ENCODE measurements at places on chromosomes 5 and 9.

DNA sequence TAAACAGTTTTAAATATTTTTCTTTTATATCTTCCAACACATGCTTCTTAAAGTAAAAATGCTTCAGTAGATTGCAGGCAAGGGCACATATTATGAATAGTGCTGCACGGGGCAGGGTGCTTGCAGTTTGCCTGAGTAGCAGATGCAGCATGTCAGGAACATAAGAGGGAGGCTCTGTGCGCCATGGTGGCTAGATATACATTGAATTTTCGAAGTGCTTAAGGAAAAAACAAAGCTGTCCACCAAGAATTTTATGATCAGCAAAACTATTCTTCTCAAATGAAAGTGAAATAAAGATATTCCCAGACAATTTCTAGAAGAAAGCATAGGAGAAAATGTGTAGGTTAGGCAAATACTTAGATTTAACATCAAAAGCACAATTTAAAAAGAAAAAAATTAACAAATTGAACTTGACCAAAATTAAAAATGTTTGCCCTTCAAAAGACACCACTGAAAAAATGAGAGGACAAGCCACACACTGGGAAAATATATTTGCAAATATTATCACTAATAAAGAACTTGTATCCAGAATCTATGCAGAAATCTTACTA is 213.2 kb downstream of the NR3C1 start:
- DNase-seq: no peak

- no peak for DNase-seq
Measured at GRCh38 chr5:16855485-16855884, 80.6 kb downstream of the MYO10 start.

DNA sequence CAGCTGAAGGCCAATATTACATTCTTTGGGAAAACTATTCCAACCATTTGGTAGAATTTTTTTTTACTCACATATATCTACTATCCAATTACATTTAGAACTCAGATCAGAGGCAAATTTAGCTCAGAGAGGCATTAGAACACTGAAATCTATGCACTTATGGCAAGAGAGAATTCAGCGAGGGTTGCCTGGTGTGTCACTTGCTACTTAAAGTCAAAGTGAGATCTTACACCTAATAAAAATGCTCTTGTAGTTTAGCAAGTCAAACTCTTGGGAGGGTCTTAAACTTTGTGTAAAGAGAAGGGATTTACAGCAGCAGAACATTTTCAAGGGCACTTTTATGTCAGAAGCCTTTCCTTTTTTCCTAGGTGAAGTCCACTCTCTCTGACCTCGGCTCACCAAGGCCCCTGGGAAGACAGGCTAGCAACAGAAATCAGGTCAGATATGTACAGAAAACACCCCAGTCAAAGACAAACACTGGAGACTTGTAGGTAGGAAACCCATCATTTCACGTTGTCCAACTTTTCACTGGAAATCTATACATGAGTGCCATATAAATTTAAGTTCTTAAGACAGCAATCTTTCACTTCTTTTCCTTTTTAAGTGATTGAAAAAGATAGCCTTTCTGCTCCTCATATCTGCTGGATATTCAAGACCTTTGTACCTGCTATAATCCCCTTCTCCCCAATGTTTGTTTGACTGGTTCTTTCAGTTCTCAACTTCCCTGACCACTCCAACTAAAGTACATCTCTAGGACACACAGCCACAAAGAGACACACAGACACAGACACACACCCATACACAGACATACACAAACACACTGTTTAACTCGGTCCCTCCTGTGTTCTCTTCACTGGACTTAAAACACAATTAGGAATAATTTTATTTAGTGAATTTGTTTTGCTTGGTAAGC is 635.8 kb downstream of the PDE4D start:
- DNase-seq: no peak

- DNase-seq: no peak
Measured at GRCh38 chr5:82147860-82148573, 130.1 kb downstream of the RPS23 start.

DNA sequence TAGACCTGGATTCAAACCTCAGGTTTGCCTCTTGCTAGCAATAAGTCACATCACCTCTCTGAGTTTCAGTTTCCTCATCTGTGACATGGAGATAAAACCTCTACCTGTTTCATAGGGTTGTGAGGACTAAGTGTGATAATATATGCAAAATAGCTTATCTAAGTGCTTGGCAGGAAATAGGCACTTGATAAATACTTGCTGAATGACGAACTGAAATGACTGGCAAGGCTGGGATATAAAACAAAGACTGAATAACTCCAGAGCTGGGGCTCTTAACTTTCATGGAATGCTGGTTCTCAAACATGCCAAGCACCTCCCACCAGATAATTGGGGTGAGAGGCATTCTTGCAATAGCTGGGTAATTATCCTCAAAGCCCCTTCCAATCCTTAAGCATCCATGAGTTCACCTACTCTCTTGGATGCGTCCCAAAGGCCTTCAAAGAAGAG is 87.6 kb downstream of the ADRB2 start:
- peak; percentile 81 for DNase-seq

- DNase-seq: no peak
Measured at GRCh38 chr5:7539571-7539970, 143.6 kb downstream of the ADCY2 start.

DNA sequence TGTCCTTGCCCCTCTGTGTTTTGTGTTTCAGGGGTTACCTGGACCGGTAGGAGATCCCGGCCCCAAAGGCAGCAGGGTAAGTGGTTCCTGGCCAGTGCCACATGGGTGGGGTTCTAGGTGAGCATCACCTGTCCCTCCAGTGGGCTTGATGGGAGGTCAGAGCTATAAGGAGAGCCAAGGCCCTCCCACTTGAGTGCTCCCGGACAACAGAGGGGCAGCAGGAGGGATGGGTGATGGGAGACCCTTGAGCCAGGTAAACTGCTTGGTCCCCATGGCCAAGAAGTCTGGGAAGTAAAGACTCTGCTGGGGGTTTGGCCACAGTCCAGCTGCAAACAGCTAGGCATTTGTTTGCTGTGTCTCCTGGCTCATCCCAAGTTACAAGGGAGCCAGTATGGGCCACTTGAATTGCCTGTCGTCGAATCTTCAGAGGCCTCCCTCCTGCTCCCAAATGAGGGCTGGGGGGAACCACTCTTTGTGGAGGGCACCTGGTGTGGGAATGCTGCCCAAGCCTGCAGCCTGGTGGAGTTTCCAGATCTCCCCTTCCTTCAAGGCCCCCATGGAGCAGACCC is 51.0 kb downstream of the COL27A1 start:
- no peak for DNase-seq

DNA sequence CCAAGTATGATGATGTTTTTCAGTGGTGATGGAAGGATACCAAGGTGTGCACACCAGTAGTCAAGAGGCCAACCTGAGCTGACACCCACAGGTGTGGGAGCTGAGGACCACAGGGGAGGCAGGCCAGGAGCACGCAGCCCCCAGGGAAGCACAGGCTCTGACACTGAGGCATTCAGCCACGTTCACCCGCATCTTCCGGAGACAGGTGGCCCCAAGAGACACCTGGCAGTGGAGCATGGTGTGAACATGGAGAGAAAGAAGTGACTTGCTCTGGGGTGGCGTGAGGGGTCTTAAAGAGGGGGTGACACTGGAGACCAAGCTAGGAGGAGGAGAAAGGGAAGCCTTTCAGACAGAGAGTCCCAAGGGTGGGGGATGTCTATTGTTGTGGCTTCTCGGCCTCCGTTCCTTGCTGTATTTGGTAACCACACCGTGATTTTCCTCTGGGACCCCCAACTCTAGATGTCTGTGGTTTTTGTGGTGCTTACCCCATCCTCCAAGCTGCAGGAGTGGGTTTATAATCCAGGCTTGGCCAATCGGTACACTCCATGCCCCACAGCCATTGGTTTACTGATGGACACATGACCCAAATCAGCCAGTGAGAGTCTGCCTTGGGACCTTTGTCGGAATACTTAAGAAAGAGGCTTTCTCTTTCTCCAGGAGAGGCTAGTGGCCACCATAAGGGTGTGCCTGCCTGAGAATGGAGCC is 84.6 kb downstream of the HRH2 start:
- no peak for DNase-seq

- DNase-seq: no peak
Measured at GRCh38 chr9:98804083-98804482, 3.4 kb upstream of the GALNT12 start.

DNA sequence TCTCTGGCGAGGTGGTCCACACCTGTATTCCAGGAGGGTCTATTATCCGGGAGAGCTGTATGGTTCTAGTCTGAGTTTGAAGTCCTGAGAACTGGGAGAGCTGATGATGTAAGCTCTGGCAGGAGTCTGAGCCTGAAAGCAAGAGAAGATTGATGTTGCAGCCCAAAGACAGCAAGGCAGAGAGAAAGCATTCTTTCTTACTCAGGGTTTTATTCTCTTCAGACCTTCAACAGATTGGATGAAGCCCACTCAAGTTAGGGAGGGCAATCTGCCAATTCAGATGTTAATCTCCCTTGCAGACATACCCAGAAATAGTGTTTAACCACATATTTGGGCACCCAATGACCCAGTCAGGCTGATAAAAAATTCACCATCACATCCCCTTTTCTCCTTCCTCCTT is 159.1 kb downstream of the CCDC171 start:
- no peak for DNase-seq

DNA sequence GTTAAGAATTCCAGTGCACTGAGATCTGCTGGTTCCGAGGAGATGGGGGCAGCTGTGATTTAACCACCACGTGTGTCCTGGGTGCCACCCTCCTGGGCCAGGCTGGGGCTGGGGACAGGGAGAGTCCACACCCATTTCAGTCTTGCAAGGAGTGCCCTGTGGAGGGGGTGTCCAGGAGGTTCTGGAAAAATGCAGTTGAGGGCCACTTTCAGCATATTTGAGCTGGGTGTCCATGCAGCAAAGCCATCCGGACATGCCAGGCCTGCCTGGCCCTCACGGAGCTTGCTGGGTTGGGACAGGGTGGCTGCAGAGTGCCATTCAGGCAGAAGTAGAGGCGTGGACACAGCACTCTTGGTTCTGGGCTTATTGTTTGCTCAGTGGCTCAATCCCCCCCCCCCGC is 68.1 kb downstream of the NEK6 start:
- no peak for DNase-seq

- DNase-seq: no peak
Measured at GRCh38 chr9:68446836-68447235, 90.4 kb downstream of the PGM5 start.

DNA sequence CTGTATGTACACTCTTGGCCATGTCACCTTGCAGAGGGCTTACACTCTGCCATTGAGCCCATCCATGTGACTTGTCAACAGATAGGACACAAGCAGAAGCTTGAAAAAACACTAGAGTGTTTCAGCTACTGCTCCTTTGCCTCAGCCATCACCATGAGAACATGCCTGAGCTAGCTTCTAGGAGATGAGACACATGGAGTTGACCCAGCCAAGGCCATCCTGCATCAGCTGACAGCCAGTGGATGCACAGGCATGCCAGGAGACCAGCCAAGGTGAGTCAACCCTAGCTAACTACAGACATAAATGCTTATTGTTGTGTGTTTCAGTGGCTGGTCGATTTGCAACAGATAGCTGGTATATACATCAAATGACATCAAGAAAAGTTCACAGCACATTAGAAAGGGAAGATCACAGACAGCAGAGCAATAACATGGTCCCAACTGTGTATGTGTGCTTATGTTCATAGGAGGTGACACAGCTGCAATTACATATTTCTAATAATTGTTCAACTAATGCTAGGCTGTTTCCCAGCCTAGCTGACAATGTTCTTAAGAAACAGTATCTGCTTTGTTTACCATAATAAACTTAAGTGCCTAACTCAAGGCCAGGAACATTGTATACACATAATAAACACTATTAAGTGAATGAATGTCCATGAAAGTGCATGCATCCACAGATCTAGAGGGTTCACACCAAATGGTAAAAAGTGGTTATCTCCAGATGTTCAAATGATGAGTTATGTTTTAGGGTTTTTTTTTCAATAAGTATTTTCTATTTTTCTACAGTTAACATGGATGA is 105.7 kb downstream of the SPOCK1 start:
- no peak for DNase-seq

GRCh38 chr5:134249469-134250379 is 23.9 kb upstream of the PPP2CA start:
- DNase-seq: no peak

GRCh38 chr5:140076788-140077187 is 33.7 kb upstream of the NRG2 start:
- DNase-seq: no peak

DNA sequence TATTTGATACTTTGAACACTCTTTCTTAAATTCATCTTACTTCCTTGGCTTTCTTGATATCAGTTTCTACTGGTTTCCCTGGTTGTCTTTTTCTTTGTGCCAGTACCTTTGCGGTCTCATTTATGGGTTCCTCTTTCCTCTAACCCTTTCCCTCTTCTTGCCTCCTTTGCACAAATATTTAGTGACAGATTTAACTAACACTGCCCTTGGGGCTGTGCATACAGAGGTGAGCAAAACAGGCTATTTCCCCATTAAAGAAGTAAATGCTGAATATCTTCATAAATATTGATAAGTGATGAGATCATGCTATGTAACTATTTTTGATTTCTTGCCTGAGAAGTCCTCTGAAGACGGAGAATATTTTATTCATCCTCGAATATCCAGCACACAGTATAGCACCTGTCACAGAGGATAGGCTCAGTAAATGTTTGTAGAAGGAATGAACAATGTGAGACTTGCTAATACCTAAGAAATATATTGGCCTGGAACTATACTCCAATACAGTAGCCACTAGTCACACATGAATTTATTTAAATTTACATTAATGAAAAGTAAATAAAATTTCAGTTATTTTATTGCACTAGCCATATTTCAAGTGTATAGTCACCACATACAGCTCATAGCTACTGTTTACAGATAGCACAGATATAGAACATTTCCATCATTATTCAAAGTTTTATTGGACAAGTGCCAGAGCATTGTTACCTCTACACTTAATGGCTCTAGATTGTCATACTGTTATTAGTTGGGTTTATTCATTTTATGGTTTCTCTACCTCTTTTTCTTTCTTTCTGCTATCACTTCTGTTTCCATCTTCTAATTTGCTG is 90.4 kb downstream of the RIC1 start:
- DNase-seq: no peak

GRCh38 chr9:120710110-120710981 is 3.9 kb downstream of the MEGF9 start:
- DNase-seq: no peak

GRCh38 chr5:116423141-116423540 is 151.5 kb downstream of the SEMA6A start:
- DNase-seq: no peak

GRCh38 chr5:56561-57290 is 35.2 kb upstream of the PLEKHG4B start:
- DNase-seq: no peak

DNA sequence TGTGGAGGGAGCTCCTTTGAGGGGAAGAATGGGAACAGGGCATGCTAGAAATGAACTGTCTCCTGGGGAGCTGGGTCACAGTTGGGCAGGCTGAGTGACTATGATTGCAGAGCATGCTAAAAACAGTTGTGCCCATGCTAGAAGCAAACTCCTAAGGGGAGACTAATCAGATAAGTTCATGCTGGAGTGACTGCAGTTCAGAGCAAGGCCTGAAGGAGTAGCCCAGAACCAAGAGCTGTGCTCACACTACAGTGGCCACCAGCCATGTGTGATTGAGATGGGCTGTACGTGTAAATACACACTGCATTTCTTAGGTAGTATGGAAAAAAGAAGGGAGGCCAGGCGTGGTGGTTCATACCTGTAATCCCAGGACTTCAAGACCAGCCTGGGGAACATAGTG is 10.3 kb upstream of the AK1 start:
- DNase-seq: no peak

GRCh38 chr9:130689937-130690700 is 3.5 kb upstream of the EXOSC2 start:
- DNase-seq: no peak
